ENCODE measurements at places on chromosomes 7 and 10.

DNA sequence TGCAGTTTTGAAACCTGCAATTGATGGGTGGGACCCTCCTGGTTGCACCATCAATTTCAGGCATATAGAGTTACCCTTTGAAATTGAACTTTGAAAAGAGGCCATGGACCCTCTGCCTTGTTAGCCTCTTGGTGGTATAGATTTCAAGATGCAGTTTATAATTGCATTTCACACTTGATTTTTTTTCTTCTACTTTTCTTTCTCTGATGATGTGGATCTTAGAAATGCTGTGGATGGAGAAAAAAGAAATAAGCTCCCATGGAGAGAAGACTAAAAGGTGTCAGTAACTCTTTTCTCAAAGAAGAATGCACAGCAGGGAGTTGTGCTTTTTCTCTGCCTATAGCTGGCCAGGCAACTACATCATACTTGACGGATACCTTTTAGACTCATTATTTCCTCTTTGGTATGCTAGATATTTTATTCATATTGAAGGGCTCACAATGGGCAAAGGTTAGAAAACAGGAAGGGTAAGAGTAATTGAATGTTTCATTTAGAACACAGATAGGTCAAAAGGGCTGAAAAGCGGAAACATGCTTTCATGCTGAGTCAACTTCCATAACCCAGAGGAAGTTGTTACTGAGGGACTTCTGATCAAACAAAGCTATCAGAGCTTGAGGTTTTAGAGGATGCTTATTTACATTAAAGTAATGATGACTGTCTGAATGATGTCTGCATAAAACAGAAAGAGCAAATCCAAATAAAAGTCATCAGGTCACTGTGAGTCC lies 773.2 kb upstream of the LRRN3 start:
- no peak for DNase-seq

- DNase-seq: no peak
Observed at GRCh38 chr7:116249969-116250553, 39.7 kb downstream of the TES start.

- no peak for DNase-seq
Observed at GRCh38 chr10:97805096-97805884, 33.5 kb upstream of the SFRP5 start.

- DNase-seq: no peak
Observed at GRCh38 chr7:157952841-157953645, 616.2 kb downstream of the DNAJB6 start.

GRCh38 chr10:85610381-85611092 lies 756.1 kb downstream of the GRID1 start:
- no peak for DNase-seq

DNA sequence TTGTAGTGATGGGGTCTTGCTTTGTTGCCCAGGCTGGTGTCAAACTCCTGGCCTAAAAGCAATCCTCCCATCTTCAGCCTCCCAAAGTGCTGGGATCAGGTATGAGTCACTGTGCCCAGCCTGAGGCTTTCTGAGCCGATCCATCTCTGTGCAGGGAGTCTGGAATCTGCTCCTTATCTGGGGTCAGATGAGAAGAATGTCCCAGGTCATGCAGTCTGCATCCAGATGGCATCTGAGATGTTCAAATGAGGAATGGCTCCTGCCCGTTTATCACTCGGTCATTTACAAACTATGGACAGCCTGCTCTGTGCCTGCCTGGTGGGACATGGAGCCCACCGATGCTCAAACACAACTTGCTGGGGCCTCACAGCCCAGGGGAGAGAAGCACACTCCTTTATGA lies 11.1 kb upstream of the SLC18A3 start:
- no peak for DNase-seq

- DNase-seq: no peak
Observed at GRCh38 chr10:80516506-80517075, 21.1 kb upstream of the SH2D4B start.

DNA sequence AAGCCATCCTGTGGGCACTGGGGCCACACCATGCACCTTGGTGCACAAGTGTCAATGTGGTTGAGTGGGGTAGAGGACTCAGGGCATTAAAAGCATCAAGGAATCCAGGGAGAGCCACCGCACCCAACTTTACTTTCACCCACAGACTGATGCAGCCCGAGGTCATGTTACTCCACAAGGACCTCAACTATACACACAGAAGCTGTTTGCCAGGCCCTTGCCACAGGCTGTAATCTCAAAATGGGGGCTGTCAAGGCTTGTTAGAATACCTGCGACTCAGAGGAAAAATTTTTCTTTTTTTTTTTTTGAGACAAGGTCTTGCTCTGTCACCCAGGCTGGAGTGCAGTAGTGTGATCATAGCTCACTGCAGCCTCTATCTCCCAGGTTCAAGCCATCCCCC lies 26.5 kb upstream of the KCTD7 start:
- DNase-seq: no peak

DNA sequence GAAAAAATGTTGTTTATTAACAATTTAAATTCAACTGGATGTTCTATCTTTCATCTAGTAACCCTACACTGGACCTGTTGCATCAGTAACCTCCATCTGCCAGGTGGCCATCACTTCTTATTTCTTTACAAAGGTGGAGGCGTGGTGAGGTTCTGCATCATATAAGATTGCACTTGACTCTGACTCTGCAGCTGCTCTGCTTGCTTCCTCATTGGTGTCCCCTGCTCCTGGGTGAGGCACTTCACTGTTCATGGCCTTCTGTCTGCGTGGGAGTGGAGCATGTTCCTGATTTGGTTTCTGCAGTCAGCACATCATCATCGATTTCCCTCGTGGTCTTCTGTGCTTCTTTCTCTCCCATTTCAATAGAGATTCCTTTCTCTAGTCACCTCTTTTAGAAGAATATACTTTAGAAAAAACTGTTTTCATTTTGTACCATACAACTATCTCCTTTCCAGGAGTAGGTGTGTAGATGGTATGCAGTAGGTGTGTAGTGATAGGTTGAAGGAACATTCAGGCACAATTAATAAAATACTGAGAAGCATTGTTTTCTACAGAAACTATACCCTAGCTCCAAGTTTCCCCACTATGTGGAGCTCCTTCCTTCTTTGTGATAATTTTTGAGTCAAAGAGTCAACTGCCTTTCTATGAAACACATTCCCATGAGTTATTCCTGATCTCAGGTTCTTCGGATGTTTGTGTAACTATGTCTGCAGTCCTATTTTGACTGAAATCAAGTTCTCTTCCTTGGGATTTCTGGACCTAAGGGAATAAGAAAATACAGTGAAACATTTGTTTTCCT lies 231.7 kb upstream of the CNTNAP2 start:
- DNase-seq: no peak

GRCh38 chr7:139647814-139648390 lies 124.4 kb downstream of the CLEC2L start:
- DNase-seq: no peak

DNA sequence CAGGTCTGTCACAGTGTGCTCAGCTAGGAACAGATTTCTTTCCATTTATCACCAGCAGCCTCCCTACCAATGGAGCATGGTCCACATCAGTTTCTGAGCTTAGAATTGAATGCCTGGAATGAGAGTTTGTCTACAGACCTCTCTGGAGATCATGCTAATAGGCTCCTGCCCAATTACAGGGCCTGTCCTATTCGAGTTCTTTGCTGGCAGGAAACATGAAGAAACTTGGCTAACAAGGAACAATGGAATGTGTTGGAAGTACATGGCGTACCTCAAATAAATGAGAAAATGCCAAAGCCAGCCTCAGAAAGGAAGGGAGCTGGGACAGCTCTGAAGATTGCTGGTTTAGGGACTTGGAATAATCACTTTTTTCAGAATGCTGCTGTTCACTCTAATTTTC lies 186.0 kb upstream of the AKR1E2 start:
- no peak for DNase-seq
